ENCODE measurements at places on chromosomes 11 and 22.

DNA sequence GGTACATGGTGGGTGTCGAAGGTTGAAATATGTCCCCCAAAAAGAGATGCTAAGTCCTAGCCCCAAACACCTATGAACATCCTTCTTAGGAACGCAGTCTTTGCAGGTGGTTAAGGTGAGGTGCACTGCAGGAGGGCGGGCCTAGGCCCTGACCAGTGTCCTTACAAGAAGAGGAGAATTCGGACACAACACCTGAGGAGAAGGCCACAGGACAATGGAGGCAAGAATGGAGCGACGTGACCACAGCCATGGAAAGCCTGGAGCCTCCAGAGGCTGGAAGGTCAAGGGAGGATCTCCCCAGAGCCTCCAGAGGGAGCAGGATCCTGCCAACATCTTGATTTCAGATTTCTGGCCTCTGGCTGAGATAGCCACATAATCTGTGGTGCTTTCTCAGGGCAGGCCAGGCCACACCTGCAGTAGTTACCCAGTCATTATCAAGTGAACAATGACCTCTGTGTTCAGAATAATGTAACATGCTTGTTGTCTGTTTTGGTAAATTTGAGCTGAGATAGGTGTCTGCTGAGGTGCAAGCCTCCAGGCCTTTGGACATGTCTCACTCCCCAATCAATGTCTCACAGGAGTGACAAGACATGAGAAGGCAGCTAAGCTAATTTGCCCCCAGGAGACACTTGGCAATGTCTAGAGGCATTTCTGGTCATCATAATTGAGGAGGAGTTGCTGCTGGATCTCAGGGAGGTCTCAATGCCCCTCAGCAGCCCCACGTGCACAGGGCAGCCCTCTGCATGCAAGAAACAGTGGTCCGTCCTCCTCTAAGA is 498.9 kb downstream of the BRD1 start:
- H3K27me3 ChIP-seq = no peaks in the 10 kb centered on the region
- H3K27ac ChIP-seq = no peak overlapping the region
- no peak overlapping the region for H3K4me3 ChIP-seq
- H3K36me3 ChIP-seq = no peaks in the 10 kb centered on the region
- DNase-seq = no peak

- no peaks in the 10 kb centered on the region for H3K36me3 ChIP-seq
- no peak overlapping the region for H3K4me3 ChIP-seq
- H3K27ac ChIP-seq = no peak overlapping the region
Measured at GRCh38 chr22:23218053-23218866, 38.0 kb downstream of the BCR start.

- no peaks in the 10 kb centered on the region for H3K36me3 ChIP-seq
- H3K27me3 ChIP-seq = no peaks in the 10 kb centered on the region
- DNase-seq = peak; percentile 79
- H3K27ac ChIP-seq = 0 out of 2 replicates have a peak overlapping the region, but pooled peaks have one; percentile 12
- H3K4me1 ChIP-seq = no peaks in the 10 kb centered on the region
Measured at GRCh38 chr11:101862391-101863233, 52.2 kb upstream of the CEP126 start.

GRCh38 chr11:35579557-35580396 is 38.5 kb upstream of the FJX1 start:
- no peaks in the 10 kb centered on the region for H3K36me3 ChIP-seq
- no peak overlapping the region for H3K27ac ChIP-seq

- H3K27ac ChIP-seq = peak overlapping the region; percentile 63
- no peak overlapping the region for H3K4me3 ChIP-seq
- peaks cover 4% of the 10 kb centered on the region for H3K36me3 ChIP-seq
- no peaks in the 10 kb centered on the region for H3K4me1 ChIP-seq
- H3K27me3 ChIP-seq = no peaks in the 10 kb centered on the region
Measured at GRCh38 chr22:40023341-40023841, 28.6 kb downstream of the FAM83F start.

- H3K27me3 ChIP-seq = no peaks in the 10 kb centered on the region
- no peaks in the 10 kb centered on the region for H3K36me3 ChIP-seq
- no peak overlapping the region for H3K27ac ChIP-seq
- peaks cover 8% of the 10 kb centered on the region for H3K4me1 ChIP-seq
- DNase-seq = no peak
Measured at GRCh38 chr11:12922980-12923507, 86.1 kb upstream of the RASSF10 start.

GRCh38 chr22:25688627-25689026 is 53.4 kb upstream of the MYO18B start:
- no peaks in the 10 kb centered on the region for H3K36me3 ChIP-seq
- no peak overlapping the region for H3K4me3 ChIP-seq
- no peak for DNase-seq
- H3K27ac ChIP-seq = no peak overlapping the region
- no peaks in the 10 kb centered on the region for H3K27me3 ChIP-seq

DNA sequence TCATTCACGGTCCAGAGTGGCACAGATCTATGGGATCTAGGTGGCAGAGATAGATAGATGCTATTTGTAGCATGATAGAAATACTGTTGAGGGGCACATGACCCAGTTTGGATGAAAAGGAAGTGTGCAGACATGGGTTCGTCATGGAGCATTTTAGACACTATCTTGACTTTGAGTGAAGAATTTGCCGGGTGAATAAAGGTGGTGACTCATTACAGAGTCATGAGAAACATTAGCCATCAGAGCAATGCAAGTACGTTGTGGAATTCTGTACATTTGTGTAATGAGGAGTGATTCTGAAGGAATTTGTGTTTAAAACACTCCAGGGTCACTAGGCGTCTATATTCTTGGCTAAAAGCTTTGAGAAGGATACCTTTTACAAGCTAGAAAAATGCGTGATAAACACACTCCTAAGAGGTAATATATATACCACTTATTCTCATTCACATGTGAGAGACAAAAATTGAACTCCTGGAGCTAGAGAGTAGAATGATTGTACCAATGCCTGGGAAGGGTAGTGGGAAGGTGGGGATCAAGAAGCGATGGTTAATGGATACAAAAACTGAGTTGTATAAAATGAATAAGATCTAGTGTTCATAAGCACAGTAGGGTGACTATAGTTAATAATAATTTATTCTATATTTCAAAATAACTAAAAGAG is 593.7 kb upstream of the LUZP2 start:
- no peaks in the 10 kb centered on the region for H3K36me3 ChIP-seq
- H3K4me1 ChIP-seq = no peaks in the 10 kb centered on the region
- H3K27me3 ChIP-seq = no peaks in the 10 kb centered on the region
- H3K27ac ChIP-seq = no peak overlapping the region
- DNase-seq = no peak
- H3K4me3 ChIP-seq = no peak overlapping the region

- DNase-seq = no peak
- no peaks in the 10 kb centered on the region for H3K36me3 ChIP-seq
- no peaks in the 10 kb centered on the region for H3K27me3 ChIP-seq
- no peak overlapping the region for H3K4me3 ChIP-seq
- no peaks in the 10 kb centered on the region for H3K4me1 ChIP-seq
Measured at GRCh38 chr11:117786135-117786870, 10.7 kb downstream of the DSCAML1 start.
